ENCODE measurements at places on chromosomes 6 and 20.

DNA sequence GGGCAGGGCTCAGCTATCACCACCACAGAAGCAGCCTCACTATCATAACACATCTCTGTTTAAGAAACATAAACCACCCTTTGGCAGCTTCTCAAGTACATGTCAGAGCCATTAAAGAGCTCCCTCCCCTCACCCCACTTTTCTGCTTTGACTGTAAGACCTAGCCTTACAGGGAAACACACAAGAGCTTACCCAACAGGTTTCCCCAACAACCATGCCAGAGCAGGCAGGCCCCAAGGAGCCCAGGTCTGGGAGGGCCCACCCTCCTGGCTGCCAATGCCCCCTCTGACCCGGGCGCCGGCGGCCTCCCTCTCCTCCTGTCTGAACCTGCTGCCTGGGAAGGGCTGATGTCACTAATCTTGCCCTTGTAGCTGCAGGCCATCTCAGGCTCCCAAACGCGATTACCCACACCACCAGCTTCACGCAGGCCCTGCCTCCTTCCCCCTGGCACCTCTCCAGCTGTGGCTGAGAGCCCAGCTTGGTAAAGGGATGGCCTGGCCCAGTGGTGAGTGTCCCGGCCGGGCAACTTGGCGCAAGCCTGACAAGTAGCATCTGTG, 402.0 kb downstream of the MAFB start:
- peak; percentile 25 for DNase-seq

- no peak for DNase-seq
Observed at GRCh38 chr6:130324657-130325056, 41.2 kb upstream of the TMEM200A start.

DNA sequence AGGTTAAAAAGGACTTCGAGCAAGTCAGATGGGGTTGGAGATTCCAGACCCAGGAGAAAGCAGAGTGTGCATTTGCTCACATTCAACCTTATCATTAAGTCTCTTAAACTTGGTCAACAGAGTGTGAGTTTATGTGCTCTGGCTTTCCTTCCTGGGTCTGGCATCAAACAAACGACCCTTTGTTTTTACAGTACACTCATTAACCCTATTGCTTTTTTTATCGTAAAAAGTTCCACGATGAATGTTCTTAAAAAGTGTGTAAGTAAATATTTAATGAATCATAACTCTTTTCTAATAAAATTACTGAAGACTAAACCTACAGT, 2.5 kb downstream of the FYN start:
- DNase-seq = no peak

DNA sequence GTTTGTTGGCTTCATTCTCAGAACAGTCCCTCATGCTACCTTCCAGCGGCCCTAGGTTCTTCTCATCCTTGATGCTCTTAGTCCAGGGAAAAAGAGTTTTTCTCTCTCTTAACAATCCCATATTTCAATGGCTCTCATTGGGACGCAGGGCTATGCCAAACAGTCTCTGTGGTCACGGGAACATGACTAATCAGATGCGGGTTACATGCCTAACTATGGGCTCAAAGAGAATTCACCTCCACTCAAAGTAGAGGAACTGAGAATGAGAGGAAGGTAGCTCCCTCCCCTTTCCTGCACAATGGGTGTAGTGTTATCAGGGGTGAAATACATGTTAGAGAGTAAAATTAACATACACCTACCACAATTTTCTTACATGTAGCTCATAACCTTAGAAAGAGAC, 18.1 kb upstream of the ATRN start:
- DNase-seq = no peak

DNA sequence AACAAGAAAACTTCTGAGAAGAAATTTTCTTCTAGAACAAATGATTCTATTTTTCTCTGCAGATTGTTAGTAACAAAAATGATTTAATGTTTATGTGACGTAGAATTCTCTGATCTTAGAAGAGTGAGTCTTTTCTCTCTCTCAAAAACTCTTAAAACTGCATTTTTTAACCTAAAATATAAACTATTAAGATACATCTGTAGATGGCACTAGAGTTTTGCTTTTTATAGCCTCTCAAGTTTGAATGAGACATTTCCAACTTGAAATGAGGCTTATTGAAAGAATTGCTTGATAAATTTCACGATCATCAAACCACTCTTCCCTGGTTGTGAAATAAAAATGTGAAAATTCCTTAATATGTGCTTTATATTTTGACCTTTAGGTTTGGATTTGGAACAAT, 53.8 kb downstream of the PHF3 start:
- DNase-seq = no peak

DNA sequence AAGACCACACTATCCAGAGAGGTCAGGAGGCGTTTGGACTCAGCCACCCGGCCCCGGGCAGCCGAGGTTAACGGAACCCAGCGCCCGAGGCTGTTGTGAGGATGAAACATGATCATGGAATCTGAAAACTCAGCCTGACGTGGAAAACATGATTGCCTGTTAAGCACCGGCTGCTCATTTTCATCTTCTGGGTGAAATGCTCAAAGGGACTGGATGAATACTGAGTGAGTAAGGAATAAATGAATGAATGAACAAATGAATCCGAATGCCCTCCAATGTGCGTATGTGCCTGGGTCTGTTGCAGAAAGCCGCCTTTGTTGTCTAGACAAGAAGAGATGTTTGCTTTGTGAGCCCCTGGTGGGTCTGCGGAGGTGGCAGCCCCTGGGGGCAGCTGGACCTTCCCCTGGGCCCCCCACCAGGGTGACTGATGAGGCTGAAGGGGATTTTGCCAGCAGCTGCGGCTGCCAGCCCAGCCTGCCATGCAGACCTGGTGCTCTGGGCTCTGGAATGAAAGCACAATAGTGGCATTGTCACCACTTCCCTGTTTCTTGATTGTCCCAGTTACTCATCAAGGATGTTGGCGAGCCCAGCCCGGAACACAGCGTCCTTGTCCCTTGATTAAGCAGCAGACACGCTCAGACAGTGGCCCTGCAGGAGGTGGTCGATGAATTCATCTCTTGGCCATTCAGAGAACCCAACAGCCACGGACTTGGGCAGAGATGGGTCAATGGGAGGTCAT, 211.1 kb downstream of the ANKRD60 start:
- DNase-seq = no peak

DNA sequence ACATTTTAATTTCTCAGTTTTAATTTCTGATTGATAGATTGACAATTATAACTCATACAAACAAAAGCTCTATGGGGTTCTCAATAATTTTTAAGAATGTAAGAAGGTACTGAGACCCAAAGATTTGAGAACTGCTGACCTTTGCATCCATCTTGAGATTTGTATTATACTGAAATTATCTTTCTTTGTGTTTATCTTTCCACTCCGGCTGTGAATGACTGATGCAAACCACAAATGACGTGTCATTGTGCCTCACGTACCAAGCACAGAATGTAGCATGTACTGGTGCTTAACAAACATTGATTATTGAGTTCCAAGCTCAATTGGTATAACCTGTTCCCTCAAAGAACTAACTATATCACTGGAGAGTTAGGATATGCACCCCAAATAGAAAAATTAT, 152.1 kb upstream of the SMLR1 start:
- DNase-seq = no peak

DNA sequence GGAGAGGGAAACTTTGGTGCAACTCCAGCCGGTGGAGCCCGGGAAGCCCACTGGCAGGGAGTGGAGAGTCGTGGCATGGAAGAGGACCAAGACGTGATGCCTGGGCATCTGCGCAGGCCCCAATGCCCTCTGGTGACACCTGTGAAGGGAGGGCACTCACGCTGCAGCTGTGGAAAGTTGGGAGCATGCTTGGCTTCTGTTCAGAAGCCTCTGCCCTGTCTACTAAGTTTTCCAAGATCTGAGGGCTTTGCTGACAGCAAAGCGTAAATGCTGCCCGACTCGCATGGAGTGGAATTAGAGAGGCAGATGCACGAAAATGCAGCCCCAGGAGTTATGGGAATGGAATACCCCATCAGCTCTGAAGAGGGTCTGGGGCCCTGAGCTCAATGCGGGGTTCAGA, 75.7 kb downstream of the SYNDIG1 start:
- no peak for DNase-seq

GRCh38 chr6:12528136-12528535, 188.4 kb upstream of the PHACTR1 start:
- DNase-seq = no peak

DNA sequence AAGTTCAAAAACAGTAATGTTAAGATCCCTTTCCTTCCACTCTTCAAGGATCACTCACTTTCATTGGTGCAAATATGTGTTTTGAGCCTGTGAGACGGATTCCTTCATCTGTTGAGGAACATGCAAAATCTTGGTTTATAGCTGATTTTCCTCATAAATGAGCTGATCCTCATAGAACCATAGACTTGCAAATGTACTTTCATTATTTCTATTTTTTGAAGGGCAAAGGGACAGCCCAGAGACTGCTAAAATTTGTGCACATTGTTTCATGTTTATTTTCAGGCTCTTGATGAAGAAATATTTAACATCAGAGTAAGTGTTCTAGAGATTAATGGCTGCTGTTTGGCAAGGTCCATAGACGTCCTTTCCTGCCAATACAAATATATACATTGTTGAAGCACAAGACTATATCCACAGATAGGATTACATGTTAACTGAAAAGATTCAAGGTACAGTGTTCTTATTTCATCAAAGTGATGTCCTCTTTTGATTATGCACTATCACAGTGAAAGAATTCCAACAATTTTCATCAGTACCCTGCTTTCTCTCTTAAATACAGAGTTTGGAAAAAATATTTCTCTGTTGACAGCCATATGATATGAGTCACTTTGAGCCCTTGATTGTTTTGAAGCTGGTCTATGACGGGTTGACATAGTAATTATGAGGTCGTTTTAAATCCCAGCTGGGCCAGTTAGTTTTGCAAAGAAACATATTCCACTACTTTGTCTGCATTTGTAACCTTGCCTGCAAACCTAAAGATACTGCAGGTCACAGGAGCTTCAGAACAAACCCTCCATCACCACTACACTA, 95.7 kb downstream of the FILIP1 start:
- DNase-seq = no peak

DNA sequence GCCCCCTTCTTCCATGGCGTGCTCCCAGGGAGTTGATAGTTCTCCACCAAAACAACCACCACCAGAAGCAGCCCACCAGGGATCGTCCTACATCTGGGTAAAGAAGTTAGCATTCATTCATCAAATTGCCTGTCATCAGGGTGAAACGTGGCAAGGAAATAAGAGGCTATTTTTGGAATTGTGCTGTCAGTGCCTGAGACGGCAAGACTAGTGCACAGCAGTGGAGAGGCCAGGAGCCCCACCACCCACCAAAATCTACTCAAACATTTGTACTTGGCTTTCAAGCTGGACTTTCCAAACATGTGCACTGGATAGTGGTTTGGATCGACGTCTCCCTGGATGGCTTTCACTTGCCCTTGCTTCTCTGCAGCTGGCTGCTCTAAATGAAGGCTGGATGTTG, 44.8 kb downstream of the TXNDC5 start:
- no peak for DNase-seq

DNA sequence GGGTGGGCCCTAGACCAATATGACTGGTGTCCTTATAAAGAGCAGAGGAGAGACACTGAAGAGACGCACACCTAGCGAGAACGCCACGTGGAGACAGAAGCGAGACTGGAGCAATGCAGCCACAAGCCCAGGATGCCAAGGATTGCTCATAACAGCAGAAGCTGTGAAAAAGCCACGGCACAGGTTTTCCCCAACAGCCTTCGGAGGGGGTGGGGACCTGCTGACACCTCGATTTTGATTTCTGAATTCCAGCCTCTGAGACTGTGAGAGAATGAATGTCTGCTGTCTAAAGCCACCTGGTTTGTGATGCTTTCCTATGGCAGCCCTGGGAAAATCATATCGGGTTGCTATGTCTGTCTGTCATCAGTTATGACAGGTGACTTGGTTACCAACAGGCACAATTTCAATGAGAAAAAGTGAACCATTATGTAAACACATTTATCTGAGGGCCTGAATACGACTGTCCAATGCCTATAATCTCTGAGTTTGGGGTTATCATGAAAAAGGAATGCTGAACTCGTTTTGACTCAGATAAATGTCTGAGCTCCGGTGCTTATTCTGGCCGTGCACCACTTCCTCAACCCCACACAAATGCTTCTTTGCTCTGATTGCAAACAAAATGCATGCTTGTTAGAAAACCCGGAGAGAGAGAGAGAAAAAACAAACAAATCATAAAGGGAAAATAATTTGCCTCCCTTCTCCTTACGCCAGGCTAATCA, 769.7 kb downstream of the PTPRT start:
- no peak for DNase-seq

GRCh38 chr20:60327971-60328660, 369.9 kb downstream of the CDH26 start:
- DNase-seq = no peak

- no peak for DNase-seq
Observed at GRCh38 chr6:19450651-19451050, 386.5 kb upstream of the ID4 start.

DNA sequence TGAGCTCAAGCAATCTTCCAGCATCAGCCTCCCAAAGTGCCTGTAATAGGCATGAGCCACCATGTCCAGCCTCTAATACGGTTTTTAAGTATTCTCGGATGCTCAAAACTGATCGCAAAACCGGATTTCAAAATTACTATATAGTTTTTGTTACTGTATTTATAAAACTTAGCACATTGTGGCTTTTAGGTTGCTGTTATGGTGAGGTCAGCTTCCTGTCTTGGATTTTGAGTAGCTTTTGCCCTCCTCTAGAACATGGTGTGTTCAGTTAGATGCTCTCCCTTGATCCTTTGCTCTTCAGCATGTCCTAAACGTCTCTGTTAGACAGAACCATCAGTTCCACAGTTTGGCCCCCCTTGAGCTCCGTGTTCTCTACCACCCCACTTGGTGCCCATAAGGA, 96.2 kb downstream of the RPP40 start:
- no peak for DNase-seq

- DNase-seq = no peak
Observed at GRCh38 chr20:45851501-45851900, 5.7 kb downstream of the ACOT8 start.

GRCh38 chr6:86153521-86153920, 510.8 kb upstream of the SYNCRIP start:
- peak; percentile 14 for DNase-seq

DNA sequence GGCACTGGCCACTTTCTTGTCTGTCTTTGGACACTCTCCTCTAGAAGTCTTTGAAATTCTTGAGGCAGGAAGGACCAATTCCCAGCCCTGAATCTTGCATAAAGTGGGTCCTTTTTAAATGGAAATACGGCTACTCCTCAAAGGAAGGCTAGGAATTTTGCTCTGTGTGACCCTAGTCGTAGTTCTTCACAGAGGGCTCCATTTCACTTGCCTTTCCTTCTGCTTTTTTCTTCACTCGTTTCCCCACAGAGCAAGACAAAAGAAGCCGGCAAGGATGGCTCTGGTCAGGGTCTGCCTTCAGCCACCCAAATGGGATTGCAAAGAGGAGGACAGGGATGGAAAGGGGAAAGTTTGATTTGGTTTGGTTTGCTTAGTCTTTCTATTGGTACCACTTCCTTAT, 25.8 kb downstream of the HLA-E start:
- no peak for DNase-seq
